NCI-H2107 (cell line): ENCODE measurements at places on chromosomes 5 and 9.

- DNase-seq: no peak
Measured at GRCh38 chr5:180673371-180674089, 24.1 kb upstream of the FLT4 start.

GRCh38 chr9:137639303-137640051 lies 20.7 kb downstream of the EHMT1 start:
- DNase-seq: no peak

GRCh38 chr5:170508660-170509347 lies 5.0 kb downstream of the KCNIP1 start:
- DNase-seq: no peak

DNA sequence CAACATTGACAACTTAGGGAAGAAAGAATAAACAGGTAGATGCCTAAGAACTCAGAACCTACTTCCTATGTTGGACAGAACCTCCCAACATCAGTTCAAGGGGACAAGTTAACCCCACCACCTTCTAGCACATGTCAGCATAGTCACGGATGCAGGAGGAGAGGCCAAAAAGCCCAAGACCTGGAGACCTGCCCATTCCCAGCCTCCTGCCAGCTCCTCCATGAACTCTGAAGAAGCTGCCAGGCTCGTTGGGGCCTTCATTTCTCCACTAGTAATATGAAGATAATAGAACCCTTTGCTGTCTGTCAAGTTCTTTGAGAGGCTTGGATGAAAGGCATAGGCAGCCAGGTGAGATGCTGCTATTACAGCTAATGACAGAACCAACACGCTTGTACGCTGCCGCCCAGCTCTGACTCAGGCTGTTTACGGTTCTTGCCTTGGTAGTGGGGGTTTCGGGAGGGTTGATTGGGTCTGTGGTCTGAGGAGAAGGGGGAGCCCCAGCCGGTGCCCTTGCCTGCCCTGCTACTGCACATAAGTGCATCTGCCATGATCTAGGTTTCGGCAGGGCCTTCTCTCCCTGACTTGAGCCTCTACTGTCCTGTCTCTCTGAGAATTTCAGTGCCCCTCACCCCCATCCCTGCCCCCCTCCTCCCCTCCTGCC lies 82.2 kb downstream of the NRG2 start:
- DNase-seq: no peak

DNA sequence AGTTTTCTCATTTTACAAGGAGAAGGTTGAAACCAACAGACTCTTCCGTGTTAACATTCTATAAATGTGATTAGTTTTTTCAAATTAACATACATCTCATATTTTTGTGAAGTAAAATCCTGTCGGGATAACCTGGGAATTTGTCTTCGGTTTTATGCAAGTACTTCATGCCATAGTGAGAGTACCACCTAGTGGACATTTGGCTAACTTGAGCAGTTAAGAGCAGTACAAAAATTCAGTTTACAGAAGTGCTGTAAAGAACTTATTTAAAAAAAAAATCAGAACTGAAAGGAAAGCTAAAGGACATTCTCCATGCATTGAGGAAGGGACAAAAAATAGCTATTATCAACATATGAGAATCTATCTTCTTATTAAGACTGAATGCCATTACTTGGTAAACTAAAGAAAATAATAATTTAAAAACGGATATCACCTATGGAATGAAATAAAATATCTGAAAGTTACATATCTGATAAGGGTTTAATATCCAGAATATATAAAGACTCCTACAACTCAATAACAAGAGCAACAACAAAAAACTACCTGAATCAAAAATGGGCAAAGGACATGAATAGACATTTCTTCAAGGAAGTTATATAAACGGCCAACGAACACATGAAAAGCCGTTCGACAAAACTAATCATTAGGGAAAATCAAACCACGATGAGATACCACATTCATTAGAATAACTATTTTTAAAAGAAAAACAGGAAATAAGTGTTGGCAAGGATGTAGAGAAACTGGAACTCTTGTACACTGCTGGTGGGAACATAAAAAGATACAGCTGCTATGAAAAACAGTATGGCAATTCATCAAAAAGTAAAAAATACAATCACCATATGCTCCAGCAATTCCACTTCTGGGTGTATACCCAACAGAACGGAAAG lies 117.0 kb upstream of the GNA14 start:
- DNase-seq: no peak

DNA sequence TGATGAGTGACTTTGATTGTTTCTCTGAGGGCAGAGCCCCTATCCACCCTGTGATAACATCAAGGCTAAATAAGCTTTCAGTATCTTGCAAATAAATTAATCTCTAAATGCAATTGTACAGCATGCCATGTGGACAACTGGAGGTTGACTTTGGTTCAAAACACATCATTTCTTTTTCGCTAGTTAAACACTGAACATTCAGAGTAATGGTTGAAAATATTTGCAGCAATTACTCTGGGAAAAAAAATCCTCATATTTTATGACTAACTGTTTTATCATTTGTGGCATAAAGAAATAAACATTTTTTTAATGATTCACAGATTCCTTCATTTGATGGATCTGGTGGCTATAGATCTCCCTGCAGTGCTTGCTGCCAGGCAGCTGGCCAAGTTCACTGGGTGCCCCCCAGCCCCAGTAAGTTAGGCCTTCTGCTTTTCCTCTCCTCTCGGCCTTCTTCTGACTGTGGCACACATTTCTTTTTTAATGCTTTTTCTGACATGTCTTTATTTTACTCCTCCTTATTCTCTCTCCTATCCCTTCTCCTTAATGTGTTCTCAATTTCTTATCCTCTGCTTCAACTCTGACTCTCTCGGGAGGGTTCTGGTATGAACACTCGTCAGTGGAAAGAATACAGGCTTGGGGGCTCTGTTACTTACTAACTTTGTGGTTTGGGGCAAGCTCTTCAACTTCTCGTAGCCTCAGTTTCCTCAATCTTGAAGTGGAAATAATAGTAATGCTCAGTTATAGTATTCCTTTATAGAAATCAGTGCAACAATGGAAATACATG lies 69.6 kb downstream of the ADAMTSL1 start:
- DNase-seq: no peak

DNA sequence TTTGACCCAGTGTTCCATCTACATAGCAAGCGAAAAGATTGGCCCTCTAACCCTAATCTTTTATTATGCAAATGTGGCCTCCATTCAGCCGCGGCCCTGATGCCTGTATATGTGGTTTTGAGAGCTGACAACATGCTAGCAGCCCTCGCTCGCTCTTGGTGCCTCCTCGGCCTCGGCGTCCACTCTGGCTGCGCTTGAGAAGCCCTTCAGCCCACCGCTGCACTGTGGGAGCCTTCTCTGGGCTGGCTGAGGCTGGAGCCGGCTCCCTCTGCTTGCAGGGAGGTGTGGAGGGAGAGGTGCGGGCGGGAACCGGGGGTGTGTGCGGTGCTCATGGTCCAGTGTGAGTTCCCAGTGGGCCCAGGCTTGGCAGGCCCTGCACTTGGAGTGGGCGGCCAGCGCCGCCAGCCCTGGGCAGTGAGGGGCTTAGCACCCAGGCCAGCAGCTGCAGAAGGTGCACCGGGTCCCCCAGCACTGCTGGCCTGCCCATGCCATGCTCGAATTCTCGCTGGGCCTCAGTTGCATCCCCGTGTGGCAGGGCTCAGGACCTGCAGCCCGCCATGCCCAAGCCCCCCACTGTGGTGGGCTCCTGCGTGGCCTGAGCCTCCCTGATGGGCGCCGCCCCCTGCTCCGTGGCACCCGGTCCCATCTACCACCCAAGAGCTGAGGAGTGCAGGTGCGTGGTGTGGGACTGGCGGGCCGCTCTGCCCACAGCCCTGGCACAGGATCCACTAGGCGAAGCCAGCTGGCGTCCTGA lies 757.5 kb upstream of the CTNND2 start:
- no peak for DNase-seq

- DNase-seq: no peak
Measured at GRCh38 chr5:82106207-82106606, 134.4 kb downstream of the ATG10 start.

DNA sequence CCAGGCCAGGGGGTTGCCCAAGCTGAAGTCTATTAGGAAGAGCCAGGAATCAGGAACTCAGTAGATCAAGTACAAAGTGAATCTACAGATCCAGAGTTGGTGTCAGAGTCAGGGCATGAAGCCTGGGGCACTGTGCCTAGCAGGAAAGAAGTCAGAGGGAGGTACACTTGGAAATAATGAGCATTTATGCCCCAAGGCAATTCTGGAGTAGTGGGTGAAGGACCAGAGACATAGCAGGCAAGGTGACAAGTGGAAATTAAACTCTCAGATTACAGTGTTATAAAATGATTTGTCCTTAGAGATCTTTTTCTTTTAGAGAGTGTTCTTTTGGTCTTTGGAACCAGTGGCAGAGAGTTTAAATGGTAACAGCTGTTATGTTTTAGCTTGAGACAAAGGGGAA lies 138.0 kb downstream of the ADAMTSL1 start:
- peak; percentile 63 for DNase-seq

DNA sequence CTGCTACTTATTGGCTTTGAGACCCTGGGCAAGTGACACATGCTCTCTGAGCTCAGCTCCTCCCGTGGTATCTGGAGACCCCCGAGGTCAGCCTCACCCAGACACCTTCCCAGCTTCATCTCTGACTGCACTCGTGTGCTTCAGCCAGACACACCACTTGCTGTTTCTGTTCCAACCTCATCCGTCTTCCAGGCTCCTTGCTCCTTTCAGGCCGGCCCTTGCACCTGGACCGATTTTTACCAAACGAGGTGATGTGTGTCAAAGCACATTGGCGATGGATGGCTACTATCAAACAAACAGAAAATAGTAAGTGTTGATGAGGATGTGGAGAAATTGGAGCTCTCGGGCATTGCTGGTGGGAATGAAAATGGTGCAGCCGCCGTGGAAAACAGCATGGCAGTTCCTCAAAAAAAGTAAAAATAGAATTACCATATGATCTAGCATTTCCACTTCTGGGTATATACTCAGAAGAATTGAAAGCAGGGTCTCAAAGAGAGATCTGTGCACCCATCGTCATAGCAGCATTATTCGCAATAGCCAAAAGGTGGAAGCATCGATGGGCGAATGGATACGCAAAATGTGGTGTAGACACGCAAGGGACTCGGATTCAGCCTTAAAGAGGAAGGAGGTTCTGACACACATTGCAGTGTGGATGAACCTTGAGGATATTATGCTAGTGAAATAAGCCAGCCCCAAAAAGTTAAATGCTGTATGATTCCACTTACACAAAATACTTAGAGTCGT lies 96.1 kb upstream of the IER5L start:
- DNase-seq: no peak

DNA sequence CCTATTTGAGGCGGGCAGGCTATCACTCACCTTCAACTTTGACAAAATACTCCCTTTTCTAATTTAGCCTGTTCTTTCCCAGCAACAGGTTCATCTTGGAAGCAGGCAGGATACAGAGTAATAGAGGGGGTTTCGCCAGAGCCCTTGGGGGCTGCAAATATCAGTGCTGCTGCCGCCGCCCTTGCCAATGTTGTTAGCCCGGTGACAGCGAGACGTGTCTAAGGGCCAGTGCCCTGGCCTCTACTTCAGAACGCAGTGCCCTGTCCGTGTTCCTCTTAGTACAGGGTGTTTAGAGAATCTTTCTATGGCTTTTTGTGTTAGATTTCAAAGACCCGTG lies 703 bp downstream of the FAM120AOS start:
- DNase-seq: no peak

DNA sequence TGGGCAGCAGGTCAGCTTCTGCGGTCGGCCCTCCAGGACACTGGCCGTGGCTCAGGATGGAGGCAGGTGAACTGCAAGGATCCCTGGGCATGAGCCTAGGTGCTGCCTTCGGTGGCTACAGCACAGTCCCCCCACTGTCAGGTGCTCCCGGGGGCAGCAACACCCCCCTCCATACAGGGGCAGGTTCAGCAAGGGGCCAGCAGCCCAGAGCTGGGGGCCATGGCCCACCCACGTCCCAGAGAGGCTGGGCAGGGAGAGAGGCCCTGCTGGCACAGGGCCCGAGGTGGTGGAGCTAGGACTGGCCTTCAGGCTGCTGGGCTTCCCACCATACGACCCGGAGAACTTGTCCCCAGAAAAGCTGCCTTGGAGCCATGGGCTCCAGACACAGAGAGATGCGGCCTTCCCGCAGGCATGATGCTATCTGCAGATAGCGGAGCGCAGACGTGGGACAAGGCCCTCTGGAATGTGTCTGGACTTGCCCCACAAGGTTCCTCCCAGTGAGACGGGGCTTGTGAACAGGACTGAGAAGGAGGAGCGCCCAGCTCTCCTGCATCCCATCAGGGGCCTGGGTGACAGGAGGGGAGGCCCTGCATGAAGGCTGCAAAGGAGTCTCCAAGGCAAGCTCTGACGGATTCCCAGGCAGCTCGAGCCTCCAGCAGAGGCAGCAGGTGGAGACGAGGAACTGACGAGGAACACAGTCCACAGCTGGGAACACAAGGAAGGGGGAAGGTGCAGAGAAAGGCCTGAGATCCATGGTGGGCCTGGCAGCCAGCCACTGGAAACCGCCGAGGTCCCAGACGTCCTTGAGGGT lies 111.1 kb downstream of the VAV2 start:
- DNase-seq: peak; percentile 62

DNA sequence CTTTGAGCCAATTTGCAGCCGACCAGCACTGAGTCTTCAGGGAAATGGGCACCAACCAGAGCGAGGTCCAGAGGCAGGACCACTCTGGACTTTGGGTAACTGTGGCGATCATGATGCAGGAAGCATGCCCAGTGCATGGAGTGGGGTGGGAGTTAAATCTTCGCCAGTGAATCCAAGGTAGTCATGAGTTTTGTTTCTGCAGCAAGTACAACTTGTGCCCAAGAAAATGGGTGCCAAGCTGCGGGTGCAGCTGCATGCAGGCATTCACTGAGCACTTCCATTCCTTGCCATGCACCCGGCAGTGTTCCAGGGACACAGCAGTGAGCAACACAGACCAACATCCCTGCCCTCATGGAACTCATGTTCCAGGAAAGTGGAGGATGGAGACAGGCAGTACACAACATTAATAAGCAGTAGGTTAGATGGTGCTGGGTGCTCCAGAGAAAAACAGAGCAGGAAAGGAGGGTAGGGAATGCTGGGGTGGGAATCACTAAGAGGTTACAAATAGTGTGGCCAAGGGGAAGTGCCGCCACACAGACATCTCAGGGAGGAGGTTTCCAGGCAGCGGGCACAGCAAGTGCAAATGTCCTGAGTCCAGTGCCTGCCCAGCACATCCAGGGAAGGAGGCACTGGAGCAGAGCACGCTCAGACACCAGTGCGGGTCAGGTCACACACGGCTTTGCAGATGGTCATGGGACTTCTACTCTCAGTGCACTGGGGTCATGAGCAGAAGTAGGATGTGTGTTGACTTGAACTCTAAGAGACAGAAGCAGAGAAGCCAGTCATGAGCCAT lies 48.2 kb upstream of the LMX1B start:
- DNase-seq: no peak

- DNase-seq: no peak
Measured at GRCh38 chr5:68886814-68887213, 207.0 kb upstream of the SLC30A5 start.
